Dermis microvascular lymphatic vessel endothelial cell (primary cell): ENCODE measurements at places on chromosomes 7 and 10. TPM values are rescaled to one million over a fixed set of nuclear protein-coding genes. Genes with fewer than 3 reads are reported as not detected.

ZNF655 gene
- 4.0 and 8.5 TPM in 2 replicates for total RNA-seq

CYTH3 gene
- total RNA-seq, result 11.6 and 17.3 TPM in 2 replicates

FFAR4 gene
- total RNA-seq, result not detected in 2 replicates

ADAM8 gene
- total RNA-seq, result 0.13 TPM in 2 replicates

PRSS37 gene
- not detected in 2 replicates for total RNA-seq

ANKRD61 gene
- total RNA-seq, result under 0.01 and 0.25 TPM in 2 replicates

POLR2J2 gene
- total RNA-seq, result 1.2 and 2.4 TPM in 2 replicates

CHRM2 gene
- total RNA-seq, result not detected in 2 replicates

ZNF425 gene
- total RNA-seq, result 1.5 and 2.5 TPM in 2 replicates

FAM25A gene
- not detected in 2 replicates for total RNA-seq

TRIM4 gene
- total RNA-seq, result 14.6 and 19.3 TPM in 2 replicates

ZCWPW1 gene
- total RNA-seq, result 0.76 and 0.77 TPM in 2 replicates

PNLIP gene
- total RNA-seq, result not detected in 2 replicates

ELMO1 gene
- total RNA-seq, result 30.3 and 46.7 TPM in 2 replicates

GJC3 gene
- total RNA-seq, result 0.26 and 0.63 TPM in 2 replicates

PRF1 gene
- not detected in 2 replicates for total RNA-seq

EN2 gene
- total RNA-seq, result under 0.01 TPM in 1 of 2 replicates, not detected in the other

FBH1 gene
- total RNA-seq, result 61.6 and 87.5 TPM in 2 replicates

ECHS1 gene
- 72.3 and 75.7 TPM in 2 replicates for total RNA-seq

SKAP2 gene
- 9.5 and 11.9 TPM in 2 replicates for total RNA-seq

LRRC4 gene
- 0.77 and 0.89 TPM in 2 replicates for total RNA-seq

ANKRD7 gene
- total RNA-seq, result 0.13 TPM in 2 replicates

TFPI2 gene
- 60.8 and 290 TPM in 2 replicates for total RNA-seq

TRIM50 gene
- total RNA-seq, result not detected in 2 replicates

NHLRC2 gene
- total RNA-seq, result 11.4 and 13.7 TPM in 2 replicates

NKX1-2 gene
- not detected in 2 replicates for total RNA-seq

LGI1 gene
- total RNA-seq, result not detected in 2 replicates

PDZD7 gene
- 0.25 and 0.51 TPM in 2 replicates for total RNA-seq

INHBA gene
- total RNA-seq, result 0.51 and 1.3 TPM in 2 replicates

CYP3A7 gene
- total RNA-seq, result not detected in 2 replicates

KAZALD1 gene
- total RNA-seq, result 0.38 and 0.39 TPM in 2 replicates

SH2D4B gene
- under 0.01 and 0.13 TPM in 2 replicates for total RNA-seq

SCART1 gene
- total RNA-seq, result 0.26 and 0.76 TPM in 2 replicates

NANOS1 gene
- total RNA-seq, result 0.13 and 0.76 TPM in 2 replicates

INA gene
- total RNA-seq, result 0.13 TPM in 2 replicates

TSPAN12 gene
- 43.6 and 89.3 TPM in 2 replicates for total RNA-seq

TMEM270 gene
- total RNA-seq, result not detected in 2 replicates
